ENCODE measurements at places on chromosomes 4 and X. TPM values are rescaled to one million over a fixed set of nuclear protein-coding genes. Genes with fewer than 3 reads are reported as not detected.
A peak's percentile ranks its signal among the peaks of the same experiment; 100 is the strongest.

DNA sequence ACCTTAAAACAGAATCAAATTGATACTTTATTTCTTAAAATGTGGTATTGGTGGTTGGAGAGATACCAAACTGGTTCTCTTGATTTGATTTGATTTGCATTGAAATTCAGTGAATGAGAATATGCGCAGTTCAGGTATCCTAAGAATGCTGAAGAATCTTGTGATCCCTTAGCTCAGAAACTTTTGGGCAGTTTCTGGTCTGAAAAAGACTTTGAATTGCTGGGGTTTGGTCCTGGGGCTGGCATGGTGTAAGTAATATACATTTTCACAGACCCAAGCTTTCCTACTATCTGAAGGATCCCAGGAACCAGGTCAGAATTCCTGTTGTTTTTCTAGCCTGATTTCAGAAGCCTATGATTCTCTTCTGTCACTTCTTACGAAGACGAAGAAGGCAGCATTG, 6.6 kb downstream of the RAB33B start:
- DNase-seq = no peak

GRCh38 chr4:79857811-79858210, 215.2 kb downstream of the ANTXR2 start:
- no peak for DNase-seq

MAGEB10 gene
- total RNA-seq = not detected

GRCh38 chr4:154928640-154929257, 147.7 kb downstream of the RBM46 start:
- no peak for DNase-seq

DNA sequence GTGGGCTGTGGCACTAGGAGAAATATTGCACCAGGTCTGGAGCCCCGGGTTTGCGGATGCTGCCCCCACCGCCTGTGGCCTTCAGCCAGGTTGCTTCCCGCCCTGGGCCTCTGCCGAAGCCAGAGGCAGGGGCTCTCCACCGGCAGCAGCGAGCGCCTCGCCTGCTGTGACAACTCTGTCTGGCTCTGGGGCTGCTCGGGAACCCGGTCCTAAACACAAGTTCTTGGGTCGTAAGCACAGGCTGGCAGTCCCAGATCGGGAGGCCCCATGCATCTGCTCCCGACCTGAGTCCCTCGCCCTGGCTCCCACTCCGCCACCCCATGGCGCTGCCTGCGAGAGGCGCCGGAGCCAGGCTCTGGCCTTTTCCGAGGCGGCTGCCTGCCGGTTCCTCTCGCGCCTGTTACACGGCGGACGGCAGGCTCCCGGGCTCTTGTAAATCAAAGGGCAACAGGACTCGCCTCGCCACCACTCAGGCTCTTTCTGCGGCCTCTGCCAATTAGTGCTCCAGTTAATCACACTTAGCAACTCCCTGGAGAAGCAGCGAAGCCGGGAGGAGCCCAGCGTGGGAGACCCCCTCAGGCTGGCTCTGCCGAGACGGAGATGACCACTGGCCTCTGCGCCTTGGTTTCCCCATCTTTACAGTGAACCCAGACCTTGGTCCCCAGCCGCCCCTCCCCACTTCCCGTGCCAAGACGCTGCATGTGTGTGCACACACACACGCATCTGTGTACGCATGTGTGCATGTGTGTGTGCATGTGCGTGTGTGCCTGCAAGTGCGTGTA, 109.2 kb downstream of the DCTD start:
- no peak for DNase-seq

COMMD8 gene
- total RNA-seq = 22.1 TPM

- DNase-seq = no peak
Measured at GRCh38 chr4:6032249-6033244, 14.3 kb upstream of the C4orf50 start.

OTC gene
- total RNA-seq = 1.5 TPM

GLOD5 gene
- 0.84 TPM for total RNA-seq

PABPC1L2A gene
- not detected for total RNA-seq

EPGN gene
- total RNA-seq = 0.92 TPM

DNA sequence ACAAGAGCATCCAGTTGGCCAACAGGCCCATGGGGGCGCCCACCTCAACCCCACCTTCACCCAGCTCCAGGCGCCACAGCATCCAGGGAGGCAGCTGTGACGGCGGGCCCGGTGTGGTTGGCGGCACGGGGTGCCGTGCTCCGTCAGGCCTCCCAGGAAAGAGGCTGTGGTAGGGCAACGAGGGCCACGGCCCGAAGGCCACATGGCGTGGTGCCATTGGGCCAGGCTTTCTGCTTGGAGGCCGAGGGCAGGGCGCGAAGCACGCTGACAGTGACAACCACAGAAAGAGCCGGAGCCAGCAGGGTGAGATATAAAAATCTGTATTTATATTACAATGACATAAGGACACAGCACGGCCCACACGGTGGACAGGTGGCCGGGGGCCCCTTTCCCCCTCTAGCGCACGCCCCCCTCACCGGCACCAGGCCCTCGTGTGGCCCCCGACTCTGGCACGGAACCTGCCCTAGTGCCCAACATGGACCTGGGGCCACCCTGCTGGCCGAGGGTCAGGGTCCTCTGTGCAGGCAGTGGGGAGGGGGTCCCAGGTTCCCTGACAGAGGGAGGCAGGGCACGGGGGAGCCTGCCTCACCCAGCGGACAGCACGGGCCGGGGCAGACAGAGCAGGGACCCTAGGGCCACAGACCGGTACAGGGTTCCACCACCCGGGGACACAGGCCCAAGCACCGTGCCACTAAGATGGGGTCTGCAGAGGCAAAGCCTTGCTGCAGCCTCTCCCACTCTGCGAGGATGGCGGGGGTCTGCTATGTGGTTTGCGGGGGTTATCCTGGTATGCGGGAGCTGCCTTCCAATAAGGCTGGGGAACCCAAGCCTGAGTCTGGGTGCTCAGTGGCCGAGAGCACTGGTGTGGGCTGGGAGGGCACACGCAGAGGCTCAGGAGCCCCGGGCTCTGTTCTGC, 5.5 kb upstream of the HAUS3 start:
- DNase-seq = no peak

DNA sequence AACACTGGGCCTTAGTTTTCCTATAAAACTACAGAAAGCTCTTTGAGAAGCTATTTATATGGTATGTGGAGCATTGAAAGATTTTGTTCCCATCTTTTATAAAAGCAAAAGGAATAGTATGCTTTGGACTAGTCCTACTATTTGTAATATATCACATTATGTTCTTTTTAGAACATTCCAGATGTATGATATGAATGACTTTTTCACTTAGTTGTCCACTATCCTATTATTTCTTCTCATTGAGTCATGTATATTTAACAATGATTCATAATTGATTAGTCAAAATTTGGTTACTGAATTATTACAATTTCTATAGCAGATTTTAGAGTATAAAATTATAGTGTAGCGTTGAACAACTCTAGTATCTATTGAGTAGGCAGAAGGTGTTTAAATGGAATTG, 34.2 kb downstream of the RASSF6 start:
- no peak for DNase-seq

GRCh38 chr4:85419103-85419502, 55.8 kb upstream of the ARHGAP24 start:
- DNase-seq = no peak

PLP1 gene
- 0.12 TPM for total RNA-seq

- no peak for DNase-seq
Measured at GRCh38 chrX:19882066-19882775, 5.2 kb downstream of the SH3KBP1 start.

DNA sequence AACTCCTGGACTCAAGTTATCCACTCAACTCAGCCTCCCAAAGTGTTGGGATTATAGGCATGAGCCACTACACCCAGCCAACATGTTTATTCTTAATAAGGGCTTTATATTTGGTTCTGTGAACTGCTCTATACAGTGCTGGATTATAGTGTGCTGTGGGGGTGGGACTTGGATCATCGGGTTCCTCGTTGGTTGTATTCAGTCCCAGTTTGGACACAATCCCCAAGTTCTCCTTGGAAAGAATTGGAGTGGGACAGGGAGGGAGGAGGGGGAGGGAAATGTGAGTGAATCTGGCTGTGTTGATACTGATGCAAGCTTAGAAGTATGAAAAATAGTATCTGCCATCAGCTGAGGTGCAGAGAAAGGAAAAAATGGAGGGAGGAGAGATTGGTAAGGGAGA, 121.3 kb downstream of the KIT start:
- no peak for DNase-seq

ALB gene
- total RNA-seq = not detected

DNA sequence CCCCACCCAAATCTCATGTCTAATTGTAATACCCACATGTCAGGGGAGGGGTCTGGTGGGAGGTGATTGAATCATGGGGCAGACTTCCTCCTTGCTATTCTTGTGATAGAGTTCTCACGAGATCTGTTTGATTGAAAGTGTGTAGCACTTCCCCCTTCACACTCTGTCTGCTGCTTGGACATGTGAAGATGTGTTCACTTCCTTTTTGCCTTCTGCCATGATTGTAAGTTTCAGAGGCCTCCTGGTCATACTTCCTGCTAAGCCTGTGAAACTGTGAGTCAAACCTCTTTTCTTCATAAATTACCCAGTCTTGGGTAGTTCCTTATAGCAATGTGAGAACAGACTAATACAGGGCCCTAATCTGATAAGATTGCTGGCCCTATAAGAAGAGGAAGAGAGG, 1514.8 kb downstream of the RPA4 start:
- no peak for DNase-seq

DNA sequence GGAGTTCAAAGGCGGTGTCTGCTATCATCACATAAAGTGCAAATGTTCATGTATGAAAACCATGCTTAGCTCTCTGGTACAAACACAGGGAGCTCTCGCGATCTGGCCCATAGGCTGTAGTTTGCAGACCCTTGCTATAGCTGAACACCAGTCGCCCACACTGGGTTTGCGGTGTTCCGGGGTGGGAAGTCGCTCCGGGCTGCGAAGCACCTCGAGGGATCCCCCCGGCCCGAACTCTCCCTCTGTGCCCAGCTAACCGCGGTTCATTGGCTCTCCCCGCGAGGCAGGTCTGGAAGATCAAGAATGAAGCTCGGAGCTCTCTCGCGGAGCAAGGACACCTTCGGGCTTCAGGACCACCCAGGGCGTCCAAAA, 341 bp upstream of the PRPS2 start:
- DNase-seq = no peak

GRCh38 chrX:123311486-123311885, 127.4 kb downstream of the GRIA3 start:
- no peak for DNase-seq

MAGEC3 gene
- not detected for total RNA-seq

GRCh38 chr4:142778900-142779299, 67.2 kb downstream of the INPP4B start:
- no peak for DNase-seq

EDA2R gene
- 2.6 TPM for total RNA-seq

SLC4A4 gene
- total RNA-seq = 17.0 TPM

- no peak for DNase-seq
Measured at GRCh38 chrX:4708970-4709760, 995.7 kb upstream of the PRKX start.

DNA sequence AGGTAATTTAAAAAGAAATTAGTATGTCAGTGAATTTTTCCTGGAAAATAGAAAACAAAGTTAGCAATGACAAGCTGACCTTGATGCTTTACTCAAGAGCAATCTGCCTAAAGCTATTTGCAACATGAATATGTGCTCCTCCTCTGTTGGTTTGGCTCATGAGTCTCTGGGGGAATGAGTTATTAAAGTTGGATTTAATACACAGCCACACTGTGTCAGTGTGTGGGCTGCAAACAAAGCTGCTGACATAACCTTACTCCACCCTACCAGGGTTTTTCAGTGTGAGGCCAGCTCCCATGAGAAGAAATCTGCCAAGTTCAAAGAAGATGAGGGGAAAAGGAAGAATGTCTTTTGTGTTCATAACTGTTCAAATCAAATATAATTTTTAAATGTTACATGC, 280.5 kb downstream of the TLL1 start:
- DNase-seq = no peak

NOX1 gene
- total RNA-seq = not detected

ITM2A gene
- total RNA-seq = 33.6 TPM

GRCh38 chrX:107750263-107750662, 25.3 kb downstream of the TSC22D3 start:
- DNase-seq = no peak

AFM gene
- total RNA-seq = not detected

DUSP9 gene
- not detected for total RNA-seq

DNA sequence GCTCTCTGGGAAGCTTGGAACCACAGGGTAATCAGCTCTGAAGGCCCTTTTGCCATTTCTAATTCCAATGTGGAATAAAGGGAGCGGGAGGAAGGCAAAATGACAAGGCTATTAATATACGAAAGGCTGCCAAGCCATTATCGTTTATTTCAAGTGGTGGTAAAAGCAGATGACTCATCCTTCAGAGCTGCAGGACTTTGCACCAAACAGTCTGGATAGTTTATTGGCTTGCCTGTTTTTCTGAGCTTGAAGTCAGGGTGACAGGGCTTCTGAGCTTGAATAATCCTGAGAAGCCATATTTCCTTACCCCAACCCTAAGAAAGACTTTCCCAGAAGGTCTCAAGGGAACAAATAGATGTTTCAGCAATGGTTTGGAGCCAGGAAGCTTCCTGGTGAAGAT, 7.7 kb upstream of the GABRE start:
- no peak for DNase-seq

- peak; percentile 50 for DNase-seq
Measured at GRCh38 chr4:22237155-22237751, 278.6 kb downstream of the ADGRA3 start.

DNA sequence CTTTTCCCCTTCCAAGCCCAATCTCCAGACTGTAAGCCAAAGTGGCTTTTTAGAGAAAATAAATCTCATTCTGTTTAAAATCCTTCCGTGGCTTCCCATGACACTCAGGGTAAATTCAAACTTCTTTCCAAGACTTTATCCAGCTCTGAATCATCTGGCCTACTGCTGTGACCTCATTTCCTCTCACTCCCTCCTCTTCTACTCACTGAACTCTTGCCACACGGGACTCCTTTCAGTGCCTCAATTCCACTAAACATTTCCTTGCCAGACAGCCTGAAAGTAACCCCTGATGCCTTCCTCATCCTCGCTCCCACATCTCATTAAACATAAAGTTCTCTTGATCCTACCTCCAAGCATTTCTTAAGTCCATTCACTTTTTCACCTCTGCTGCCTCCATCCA, 27.8 kb upstream of the RNF128 start:
- DNase-seq = no peak

BRS3 gene
- not detected for total RNA-seq

- no peak for DNase-seq
Measured at GRCh38 chrX:12052109-12052508, 86.2 kb upstream of the FRMPD4 start.

SLC7A11 gene
- 13.2 TPM for total RNA-seq

- DNase-seq = no peak
Measured at GRCh38 chr4:118322831-118323502, 29.8 kb downstream of the PRSS12 start.

SYNPO2 gene
- total RNA-seq = 14.4 TPM

Measured in left lung (tissue), 14 donors.